ENCODE measurements at places on chromosomes 7 and 10.

DNA sequence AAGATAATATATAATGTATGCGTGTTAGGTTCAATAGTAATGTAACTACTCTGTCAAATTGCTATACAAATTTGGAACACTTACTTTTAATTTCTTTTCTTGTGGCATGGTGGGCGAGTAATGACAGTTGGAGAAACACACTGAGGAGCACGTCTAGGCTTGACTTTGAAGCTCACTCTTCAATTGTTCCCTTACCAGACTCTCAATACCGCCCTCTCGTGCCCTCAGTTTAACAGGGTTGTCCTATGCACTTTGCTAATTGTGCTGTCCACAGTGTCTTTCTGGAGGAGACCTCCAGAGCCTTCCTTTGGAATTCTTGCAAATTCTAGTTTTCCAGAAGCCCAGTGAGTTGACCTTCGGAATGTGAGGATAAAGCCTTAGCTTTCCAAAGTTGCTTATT, 107.2 kb upstream of the RELN start:
- DNase-seq, result no peak

- DNase-seq, result no peak
These were observed 65.8 kb downstream of the ATXN7L1 start for GRCh38 chr7:105810556-105810955.

DNA sequence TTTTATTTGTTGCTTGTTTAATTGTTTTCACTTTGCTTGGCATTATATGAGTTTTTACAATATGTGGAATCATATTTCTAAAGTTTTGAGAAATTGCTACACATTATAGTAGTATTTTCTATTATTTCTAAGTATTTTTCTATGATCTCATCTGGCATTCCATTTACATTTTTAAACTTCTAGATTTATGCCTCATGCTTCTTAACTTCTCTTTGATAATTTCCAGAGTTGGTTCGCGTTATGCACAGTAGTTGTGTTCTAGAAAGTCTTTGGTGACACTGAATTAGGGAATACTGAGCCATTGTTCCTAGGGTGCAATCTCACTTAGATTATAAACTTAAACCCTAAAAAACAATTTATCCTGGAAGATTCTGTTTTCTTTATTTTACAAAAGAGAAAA, 129.2 kb downstream of the GNAI1 start:
- DNase-seq, result no peak

DNA sequence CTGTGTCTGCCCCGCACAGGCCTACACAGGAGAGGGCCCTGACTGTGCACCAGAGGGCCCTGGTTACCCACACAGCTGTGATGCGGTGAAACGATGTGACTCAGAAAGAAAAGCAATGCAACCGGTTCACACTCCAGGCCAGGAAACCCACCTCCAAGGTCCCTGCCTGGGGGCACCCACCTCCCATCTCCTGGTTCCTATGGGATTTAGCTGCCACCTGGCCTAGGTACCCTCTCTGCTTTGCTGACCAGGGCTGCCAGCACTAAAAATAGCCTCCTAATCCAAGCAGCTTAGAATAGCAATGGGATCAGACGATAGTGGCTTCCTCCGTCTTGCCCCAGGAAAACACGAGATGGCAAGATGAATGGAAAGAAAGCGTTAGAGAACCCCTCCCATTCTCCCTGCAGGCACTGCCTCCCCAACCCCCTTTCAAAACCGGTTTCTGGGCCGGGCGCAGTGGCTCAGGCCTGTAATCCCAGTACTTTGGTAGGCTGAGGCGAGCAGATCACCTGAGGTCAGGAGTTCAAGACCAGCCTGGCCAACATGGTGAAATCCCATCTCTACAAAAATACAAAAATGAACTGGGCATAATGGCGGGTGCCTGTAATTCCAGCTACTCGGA, 12.4 kb downstream of the RBP3 start:
- DNase-seq, result no peak

DNA sequence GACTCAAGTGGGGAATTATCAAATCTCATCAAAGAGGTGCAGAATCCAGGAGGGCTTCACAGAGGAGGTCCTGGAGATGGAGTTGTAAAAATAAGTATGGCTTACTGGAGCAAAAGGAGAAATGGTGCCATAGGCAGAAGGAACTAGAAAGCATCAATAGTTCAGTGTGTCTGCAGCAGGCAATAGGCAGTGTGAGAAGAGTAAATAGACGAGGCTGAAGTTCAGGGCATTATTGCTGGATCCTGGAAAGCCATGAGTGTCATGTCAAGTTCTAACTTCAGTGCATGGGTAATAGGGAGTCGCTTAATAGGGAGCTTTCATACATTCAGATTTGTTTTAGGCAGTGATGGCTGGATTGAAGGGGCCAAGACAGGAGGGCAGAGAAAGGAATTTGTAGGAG, 39.3 kb downstream of the CYP26A1 start:
- DNase-seq, result no peak

DNA sequence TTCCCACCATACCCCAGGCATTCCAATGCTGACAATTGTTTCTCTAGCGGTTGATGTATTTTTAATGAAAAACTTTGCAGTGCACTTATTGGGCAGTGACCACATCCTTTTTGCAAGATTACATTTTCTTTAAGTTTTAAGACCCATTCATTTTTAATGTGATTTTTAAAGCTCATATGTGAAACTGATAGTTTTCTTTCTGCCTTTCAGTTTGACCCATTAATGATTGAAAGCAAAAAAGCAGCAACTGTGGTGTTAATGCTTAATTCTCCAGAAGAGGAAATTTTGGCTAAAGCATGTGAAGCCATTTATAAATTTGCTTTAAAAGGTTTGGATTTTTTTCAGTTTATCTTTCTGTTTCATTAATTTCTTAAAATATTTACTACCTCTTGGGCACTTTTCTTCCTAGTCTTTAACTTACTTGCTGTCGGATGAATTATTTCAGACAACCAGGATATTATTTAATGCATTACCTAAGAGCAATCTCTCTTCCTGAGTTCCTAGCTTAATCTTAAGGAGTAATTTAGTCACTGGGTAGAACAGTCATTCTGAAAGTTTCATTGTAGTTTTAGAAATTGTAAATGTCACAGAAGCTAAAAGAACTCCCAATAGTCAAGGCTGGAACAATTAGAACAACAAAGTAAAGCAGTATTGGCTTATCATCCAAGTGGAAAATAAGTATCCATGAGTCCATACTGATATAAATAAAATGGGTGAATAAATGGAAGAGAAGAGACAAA, 18.3 kb downstream of the ARMC3 start:
- no peak for DNase-seq

DNA sequence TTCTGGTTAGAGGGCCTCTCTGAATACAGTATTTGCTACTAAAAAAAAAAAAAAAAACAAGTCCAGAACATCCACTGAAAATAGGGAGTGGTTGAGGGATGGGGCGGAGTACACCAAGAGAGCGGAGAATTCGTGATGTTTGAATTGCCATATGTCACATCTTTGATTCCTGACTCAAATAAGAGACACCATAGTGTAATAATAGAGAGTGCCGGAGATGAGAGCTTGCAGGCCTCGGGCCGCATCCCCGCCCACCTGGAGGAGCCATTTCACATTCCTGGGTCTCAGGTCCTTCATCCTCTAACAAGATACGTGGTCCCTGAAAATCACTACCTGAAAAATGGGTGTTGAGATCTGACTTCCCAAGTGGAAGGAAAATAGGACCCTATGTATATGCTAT, 46.8 kb downstream of the KIAA1549 start:
- DNase-seq, result no peak

GRCh38 chr7:73329861-73330581, 2.1 kb downstream of the FKBP6 start:
- DNase-seq, result no peak

DNA sequence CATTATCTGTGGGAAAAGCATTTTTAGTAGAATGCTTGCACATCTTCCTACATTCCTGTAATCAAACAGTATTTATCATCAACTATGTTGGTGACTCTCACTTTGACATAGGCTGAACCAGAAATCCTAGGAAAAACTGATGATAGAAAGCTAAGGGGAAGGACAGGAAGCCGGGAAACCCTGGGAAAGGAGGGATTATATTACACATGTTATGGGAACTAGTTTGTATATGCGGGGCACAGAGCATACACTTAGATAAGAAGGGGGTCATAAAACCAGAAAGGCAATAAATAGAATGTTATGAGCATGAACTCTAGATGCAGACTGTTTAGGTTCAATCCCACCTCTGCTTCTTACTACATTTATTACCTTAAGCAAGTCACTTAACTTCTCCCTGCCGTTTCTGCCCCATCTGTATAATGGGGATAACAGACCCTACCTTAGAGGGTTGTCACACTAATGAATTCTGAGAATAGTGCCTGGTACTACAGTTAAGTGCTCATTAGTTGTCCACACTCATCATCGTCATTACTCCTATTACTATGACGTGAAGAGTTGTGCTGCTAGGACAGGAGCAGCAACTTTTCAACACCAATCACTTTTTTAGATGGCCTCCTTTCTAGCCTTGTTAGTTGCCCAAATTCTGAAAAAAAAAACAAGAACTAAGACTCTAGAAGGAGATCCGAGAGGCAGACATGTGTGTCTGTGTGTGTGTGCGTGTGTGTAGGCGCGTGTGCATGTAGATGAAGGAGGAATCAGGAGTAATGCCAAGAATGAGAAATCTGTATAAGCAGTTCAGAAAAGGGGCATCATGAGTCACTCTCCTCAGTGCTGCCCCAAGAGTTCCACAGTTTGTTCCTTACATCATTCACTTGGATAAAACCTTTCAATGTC, 52.2 kb downstream of the KMT2C start:
- no peak for DNase-seq

GRCh38 chr10:33835556-33835955, 501.1 kb upstream of the NRP1 start:
- no peak for DNase-seq

DNA sequence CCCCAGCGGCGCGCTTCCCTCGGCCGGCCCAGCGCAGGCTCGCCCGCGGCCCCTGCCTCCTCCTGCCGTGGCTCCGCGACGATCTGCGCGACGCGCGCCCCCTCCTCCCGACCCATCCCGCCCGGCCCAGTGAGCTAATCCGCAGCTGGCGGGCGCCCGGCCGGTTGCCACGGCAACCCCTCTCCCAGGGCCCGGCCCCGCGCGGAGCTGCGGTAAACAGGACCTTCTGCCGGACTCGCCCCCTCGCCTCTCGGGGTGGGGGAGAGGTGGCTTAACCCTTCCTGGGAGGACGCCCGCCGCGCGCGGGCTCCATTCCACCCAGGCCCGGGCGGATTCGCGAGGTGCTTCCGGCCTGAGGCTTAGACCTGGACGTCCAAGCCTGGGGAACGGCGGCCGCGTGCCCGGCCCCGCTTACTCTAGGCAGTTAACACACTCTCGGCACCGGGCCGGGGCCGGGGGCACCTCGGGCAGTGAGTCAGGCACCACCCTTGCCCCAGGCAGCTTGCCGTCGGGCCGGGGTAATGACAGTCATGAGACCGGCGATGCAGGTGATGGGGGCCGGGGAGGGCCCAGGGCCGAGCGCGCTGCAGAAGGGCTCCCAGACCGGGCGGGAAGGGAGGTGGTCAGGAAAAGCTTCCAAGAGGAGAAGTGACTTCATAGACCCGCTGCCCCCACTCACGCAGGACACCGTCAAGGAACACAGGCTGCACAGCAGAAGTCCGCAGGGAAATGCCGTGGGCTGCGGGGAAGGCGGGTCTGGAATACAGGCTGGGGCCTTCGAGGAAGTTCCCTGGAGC, at the start of gene DENND2A:
TSS of gene DENND2A (minus strand) at position 87 of the 797 bp plus-strand sequence. CDS start 38,416 bp downstream, outside the sequence.
- no peak for DNase-seq

GRCh38 chr10:3911713-3912442, 126.9 kb upstream of the KLF6 start:
- no peak for DNase-seq

DNA sequence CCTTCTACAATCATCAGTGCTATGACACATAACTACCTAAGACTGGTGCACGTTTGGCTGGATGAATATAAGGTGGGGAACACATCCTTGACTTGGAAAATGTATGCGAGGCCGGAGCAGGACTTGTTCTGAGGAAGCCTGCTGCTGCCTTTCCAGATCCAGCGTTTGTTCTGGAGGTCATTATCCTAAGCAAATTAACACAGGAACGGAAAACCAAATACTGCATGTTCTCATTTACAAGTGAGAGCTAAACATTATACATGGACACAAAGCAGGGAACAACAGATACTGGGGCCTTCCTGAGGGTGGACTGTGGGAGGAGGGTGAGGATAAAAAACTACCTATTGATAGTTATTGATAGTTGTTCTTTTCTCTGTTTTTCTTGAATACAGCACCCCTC, 10.8 kb upstream of the GALNT11 start:
- DNase-seq, result no peak

- DNase-seq, result no peak
These were observed 153.6 kb downstream of the FGFR2 start for GRCh38 chr10:121444520-121445165.

- no peak for DNase-seq
These were observed 98.5 kb downstream of the TPST1 start for GRCh38 chr7:66303454-66304155.

- no peak for DNase-seq
These were observed 112.8 kb upstream of the KCND2 start for GRCh38 chr7:120160166-120160565.

GRCh38 chr7:127890726-127891125, 140.5 kb downstream of the LRRC4 start:
- no peak for DNase-seq

- DNase-seq, result no peak
These were observed 16.1 kb downstream of the CCSER2 start for GRCh38 chr10:84344526-84344925.

DNA sequence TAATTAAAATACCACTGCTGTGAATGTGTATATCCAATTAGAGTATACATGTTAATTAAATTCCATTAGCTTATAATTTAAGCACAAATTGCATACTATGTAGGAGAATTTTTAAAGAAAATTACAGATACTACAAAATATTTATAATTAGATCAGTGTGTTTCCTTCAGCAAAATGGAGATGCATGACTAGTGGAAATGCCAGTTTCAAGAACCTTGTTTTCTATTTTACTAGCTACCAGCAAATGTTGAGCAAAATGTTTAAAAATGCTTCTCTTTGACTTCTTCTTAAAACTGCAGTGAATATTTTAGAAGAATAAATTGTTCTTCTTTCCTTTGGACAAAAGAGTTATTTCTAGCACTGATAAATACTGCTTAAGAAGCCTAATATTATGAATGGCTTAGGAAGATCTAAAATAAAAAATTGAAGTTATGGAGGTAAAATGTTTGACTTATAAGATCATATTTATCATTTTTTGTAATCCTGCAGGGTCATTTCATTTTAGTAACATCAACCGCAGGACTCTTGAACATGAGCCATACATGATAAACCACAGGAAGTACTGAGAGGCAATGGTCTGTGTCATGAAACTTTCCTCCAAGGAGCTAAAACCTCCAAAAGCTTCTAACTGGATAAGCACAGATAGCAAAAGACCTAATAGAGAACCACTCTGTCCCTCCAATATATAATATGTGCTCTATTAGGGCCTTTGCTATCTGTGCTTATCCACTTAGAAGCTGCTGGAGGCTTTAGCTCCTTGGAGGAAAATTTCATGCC, 1066.0 kb upstream of the CELF2 start:
- no peak for DNase-seq

Data from stimulated activated CD8-positive, alpha-beta memory T cell treated with anti-CD3 and anti-CD28 coated beads, Interleukin-15, amount 100 ng/mL, for 4 hours (primary cell).